ENCODE measurements at places on chromosomes 16 and 17. TPM values are rescaled to one million over a fixed set of nuclear protein-coding genes. Genes with fewer than 3 reads are reported as not detected.

DNA sequence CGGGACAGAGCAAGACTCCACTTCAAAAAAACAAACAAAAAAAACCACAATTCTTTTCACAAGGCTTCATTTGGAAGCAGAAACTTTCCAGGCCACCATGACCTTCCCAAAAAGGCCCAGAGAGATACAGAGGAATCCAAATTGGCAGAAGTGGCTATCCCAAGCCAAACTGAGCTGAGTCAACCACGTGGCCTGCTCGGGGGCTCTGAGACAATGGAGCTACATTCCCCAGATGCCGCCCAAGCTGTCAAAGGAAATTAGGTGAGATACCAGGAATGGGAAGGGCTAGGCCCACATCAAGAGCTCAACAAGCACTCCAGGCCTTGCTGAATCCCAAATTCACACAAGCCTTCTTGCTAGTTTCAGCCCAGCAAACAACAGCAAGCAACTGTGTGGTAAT, 5.7 kb upstream of the EXOSC6 start:
- peaks cover 60% of the 10 kb centered on the region for H3K36me3 ChIP-seq
- no peak for DNase-seq
- no peaks in the 10 kb centered on the region for H3K27me3 ChIP-seq
- no peaks in the 10 kb centered on the region for H3K4me1 ChIP-seq
- H3K27ac ChIP-seq = no peak overlapping the region
- no peak overlapping the region for H3K4me3 ChIP-seq

- no peaks in the 10 kb centered on the region for H3K27me3 ChIP-seq
- no peaks in the 10 kb centered on the region for H3K36me3 ChIP-seq
- H3K4me1 ChIP-seq = no peaks in the 10 kb centered on the region
These were observed 14.0 kb upstream of the CYB5B start for GRCh38 chr16:69410219-69410990.

DNA sequence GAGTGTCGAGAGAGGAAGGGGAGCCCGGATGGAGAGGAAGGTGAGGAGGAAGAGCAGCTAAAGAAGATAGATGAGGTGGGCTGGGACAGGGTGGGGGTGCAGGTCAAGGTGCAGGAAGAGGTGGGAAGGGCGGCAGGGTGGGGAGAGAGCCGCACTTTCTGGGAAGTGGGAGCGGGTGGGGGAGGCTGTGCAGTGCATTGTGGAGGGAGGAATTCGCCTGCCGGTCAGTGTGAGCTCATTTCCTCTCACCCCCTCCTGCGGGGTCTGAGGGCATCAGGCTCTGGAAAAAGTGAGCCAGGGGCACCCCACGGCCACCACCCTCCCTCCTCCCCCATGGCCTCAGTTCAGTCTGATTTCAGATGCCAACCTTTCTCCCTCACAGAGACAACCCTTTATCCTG, 2.5 kb upstream of the ARHGAP23 start:
- no peak overlapping the region for H3K27ac ChIP-seq
- peaks cover 16% of the 10 kb centered on the region for H3K27me3 ChIP-seq
- H3K4me1 ChIP-seq = peaks cover 9% of the 10 kb centered on the region
- H3K36me3 ChIP-seq = no peaks in the 10 kb centered on the region

- H3K27ac ChIP-seq = no peak overlapping the region
- H3K36me3 ChIP-seq = no peaks in the 10 kb centered on the region
- H3K27me3 ChIP-seq = no peaks in the 10 kb centered on the region
These were observed 8.3 kb downstream of the WSCD1 start for GRCh38 chr17:6078458-6078871.

DNA sequence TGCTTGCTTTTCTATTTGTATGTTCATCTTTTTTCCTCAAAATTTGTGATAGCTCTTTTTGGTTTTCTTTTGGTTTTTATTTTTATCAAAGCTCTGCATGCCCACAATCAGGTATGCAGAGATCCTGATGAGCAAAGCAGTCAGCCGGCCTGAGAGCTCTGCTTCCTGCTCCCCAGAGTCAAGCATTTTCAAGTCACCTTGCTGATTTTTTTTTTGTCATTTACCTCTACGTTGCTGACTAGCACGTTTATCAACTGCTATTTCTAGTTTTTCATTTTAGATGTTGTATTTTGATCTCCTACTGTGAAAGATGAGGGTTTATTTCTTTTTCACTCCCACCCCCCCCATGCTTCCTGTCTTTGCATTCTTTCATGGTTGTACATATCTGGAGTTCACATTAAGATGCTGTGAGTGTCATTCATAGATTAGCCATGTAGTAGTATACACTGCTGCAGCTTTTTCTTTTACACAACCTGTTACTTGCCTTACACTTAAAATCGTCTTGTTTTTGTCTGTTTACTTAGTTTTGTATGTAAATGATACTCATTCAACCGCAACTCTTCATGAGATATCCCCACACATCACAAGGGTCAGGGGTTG, 196.2 kb downstream of the LGALS9B start:
- peak; percentile 41 for DNase-seq
- H3K4me1 ChIP-seq = peaks cover 92% of the 10 kb centered on the region
- H3K36me3 ChIP-seq = no peaks in the 10 kb centered on the region
- no peak overlapping the region for H3K27ac ChIP-seq
- H3K4me3 ChIP-seq = no peak overlapping the region

- H3K27me3 ChIP-seq = no peaks in the 10 kb centered on the region
- H3K4me1 ChIP-seq = no peaks in the 10 kb centered on the region
- DNase-seq = no peak
- no peak overlapping the region for H3K4me3 ChIP-seq
- H3K27ac ChIP-seq = no peak overlapping the region
- no peaks in the 10 kb centered on the region for H3K36me3 ChIP-seq
These were observed 12.6 kb upstream of the CA10 start for GRCh38 chr17:52170963-52171572.

GRCh38 chr17:70166615-70167014, 2.7 kb upstream of the KCNJ2 start:
- no peak overlapping the region for H3K27ac ChIP-seq
- H3K4me1 ChIP-seq = peaks cover 11% of the 10 kb centered on the region
- H3K36me3 ChIP-seq = no peaks in the 10 kb centered on the region

- no peaks in the 10 kb centered on the region for H3K36me3 ChIP-seq
- peaks cover 41% of the 10 kb centered on the region for H3K4me1 ChIP-seq
- no peak overlapping the region for H3K27ac ChIP-seq
- H3K27me3 ChIP-seq = peaks cover 78% of the 10 kb centered on the region
These were observed 3.4 kb upstream of the HOXB5 start for GRCh38 chr17:48596735-48597527.

GRCh38 chr17:44749076-44749979, 9.5 kb upstream of the ADAM11 start:
- H3K27me3 ChIP-seq = no peaks in the 10 kb centered on the region
- no peak overlapping the region for H3K4me3 ChIP-seq
- H3K4me1 ChIP-seq = no peaks in the 10 kb centered on the region
- no peak overlapping the region for H3K27ac ChIP-seq

- no peaks in the 10 kb centered on the region for H3K27me3 ChIP-seq
- no peaks in the 10 kb centered on the region for H3K36me3 ChIP-seq
- DNase-seq = peak; percentile 6
- H3K4me1 ChIP-seq = no peaks in the 10 kb centered on the region
- H3K4me3 ChIP-seq = no peak overlapping the region
These were observed 22.5 kb upstream of the CMTR2 start for GRCh38 chr16:71311553-71312158.

GRCh38 chr17:64739316-64740058, 77.4 kb upstream of the SMURF2 start:
- H3K4me3 ChIP-seq = no peak overlapping the region
- no peak overlapping the region for H3K27ac ChIP-seq
- H3K4me1 ChIP-seq = peaks cover 12% of the 10 kb centered on the region
- H3K36me3 ChIP-seq = no peaks in the 10 kb centered on the region
- H3K27me3 ChIP-seq = no peaks in the 10 kb centered on the region

- H3K4me1 ChIP-seq = no peaks in the 10 kb centered on the region
- H3K4me3 ChIP-seq = no peak overlapping the region
- H3K27me3 ChIP-seq = no peaks in the 10 kb centered on the region
- no peaks in the 10 kb centered on the region for H3K36me3 ChIP-seq
These were observed 24.8 kb downstream of the RPGRIP1L start for GRCh38 chr16:53678756-53679343.

DNA sequence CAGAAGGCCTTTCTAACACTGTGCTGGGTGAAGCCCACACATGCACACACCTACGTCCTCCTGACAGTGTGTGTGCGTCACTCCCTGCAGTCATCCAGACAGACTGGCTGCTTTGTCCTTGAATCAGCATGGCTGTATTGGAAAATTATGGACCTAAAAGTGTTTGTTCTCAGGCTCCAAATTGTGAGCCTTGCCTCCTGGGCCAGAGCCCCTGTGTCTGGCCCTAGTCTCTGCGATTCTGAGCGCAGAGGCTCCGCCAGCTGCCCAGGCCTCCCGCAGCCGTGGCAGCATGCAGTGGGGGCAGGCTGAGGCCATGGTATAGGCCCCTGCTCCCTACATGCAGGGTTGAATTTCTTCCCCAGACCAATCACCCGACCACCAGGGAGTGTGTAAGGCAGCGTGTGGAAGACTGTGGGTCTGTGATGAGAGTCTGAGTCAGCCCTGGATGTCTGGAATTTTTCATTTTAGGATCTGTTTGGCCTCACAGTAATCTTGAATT, 166.9 kb downstream of the LGALS9B start:
- H3K4me1 ChIP-seq = no peaks in the 10 kb centered on the region
- no peak overlapping the region for H3K4me3 ChIP-seq
- H3K27ac ChIP-seq = no peak overlapping the region
- no peaks in the 10 kb centered on the region for H3K36me3 ChIP-seq

DNA sequence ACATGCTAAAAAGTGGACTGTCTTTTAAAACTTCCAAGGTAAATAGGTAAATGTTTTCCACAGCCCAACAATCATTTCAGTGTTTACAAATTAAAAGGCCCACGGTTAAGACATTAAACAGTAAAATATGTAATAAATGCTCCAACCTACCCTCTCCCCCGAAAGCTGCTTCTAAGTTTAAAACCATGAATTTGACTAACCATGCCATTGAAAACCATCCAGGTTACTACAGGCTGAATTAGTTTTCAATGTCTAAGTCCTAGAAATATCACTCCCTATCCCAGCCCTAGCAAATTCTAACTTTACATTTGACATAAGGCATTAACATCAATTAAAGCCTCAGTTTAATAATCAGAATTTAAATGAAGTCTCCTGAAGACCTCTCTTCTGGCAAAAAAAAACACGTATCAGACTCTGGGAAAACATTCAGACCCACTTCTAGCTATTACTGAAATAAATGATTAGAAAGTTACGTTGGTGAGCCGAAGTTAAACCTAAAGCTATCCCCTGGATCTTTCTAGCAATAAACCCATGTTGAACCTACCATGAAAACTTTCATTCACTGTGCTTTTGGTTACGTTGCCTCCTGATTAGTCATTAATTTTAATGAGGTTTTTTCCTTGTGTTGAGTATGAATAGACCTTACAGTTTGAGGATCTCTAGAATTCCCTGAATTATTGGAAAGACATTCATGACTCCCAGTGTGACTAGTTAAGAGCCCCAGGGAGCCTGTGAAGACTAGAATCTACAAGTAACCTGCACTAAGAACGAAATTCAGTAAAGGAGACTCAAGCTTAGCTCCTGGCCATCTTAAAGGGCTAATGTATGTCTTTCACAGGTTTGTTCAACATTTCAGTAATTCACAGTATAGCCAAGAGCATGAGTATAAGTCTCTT, 1.7 kb upstream of the POLG2 start:
- DNase-seq = no peak
- no peak overlapping the region for H3K27ac ChIP-seq
- peaks cover 75% of the 10 kb centered on the region for H3K4me1 ChIP-seq
- no peak overlapping the region for H3K4me3 ChIP-seq

DNA sequence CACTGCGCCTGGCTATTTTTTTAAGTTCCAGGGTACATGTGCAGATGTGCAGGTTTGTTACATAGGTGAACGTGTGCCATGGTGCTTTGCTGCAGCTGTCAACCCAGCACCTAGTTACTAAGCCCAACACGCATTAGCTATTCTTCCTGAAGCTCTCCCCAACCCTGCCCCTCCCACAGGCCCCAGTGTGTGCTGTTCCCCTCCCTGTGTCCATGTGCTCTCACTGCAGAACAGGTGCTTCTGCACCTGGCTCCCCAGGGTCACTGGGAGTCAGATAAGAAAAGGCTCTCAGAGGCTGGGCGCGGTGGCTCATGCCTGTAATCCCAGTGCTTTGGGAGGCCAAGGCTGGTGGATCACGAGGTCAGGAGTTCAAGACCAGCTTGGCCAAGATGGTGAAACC, 6.2 kb downstream of the HASPIN start:
- H3K36me3 ChIP-seq = no peaks in the 10 kb centered on the region
- no peak overlapping the region for H3K27ac ChIP-seq
- no peaks in the 10 kb centered on the region for H3K4me1 ChIP-seq
- no peak overlapping the region for H3K4me3 ChIP-seq

DNA sequence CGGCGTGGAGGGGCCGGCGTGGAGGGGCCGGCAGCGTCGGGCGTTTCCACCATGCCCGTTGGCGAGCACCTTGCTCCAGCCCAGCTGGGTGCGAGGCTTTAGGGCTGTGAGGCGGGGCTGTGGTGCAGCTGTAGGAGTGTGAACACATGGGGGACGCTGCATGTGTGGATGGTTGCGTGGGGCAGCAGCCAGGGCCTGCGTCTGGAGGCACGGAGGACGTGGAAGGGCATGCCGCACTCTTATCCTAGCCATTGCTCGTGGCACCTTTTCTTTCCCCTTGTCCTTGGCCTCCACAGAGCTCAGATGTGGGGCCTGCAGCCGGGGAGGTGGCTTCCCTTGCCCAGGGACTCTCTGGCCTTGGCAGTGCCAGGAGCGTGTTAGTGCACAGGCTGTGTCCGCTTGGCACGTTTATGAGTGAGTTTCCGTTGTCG, 47.8 kb downstream of the PDPK1 start:
- no peaks in the 10 kb centered on the region for H3K27me3 ChIP-seq
- H3K27ac ChIP-seq = no peak overlapping the region
- H3K4me1 ChIP-seq = no peaks in the 10 kb centered on the region
- H3K4me3 ChIP-seq = no peak overlapping the region

- H3K4me3 ChIP-seq = no peak overlapping the region
- H3K36me3 ChIP-seq = no peaks in the 10 kb centered on the region
- DNase-seq = no peak
These were observed 22.3 kb downstream of the RPGRIP1L start for GRCh38 chr16:53681354-53681753.

DNA sequence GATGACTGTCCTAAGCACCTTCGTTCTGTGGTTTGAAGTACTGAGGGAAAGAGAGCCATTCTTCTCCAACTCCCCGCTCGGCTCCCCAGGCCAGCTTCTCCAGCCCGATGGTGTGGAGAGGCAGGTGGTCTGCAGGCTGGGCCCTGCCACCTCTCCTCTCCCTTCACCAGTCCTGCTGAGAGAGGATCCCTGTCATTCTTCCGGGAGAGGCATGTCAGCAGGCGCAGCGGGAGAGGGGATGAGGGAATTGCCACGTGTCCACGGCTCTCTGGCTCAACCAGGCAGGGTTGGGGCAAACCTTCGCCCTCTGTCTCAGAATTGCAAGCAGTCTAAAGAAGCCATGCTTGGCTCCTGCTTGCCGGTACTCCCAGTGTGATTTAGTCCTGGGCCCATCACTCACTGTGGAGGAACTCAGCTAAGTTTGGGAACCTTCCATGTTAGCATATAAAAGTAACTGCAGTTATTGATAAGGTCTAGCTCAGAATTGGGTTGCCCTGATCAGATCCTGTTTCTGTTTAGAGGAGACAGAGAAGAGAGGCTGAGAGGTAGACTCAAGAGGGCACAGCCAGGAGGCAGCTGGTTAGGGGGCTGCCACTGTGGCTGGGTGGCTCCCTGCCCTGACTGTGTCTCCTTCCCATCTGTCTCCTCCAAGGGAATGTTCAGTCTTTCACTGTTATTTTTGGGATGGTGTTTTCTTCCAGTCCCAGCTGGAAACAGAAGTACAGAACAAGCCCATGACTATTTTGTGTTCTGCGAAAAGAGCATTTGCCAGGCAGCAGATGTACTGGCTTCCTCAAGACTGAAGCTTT, 17.4 kb downstream of the HS3ST3B1 start:
- H3K4me3 ChIP-seq = no peak overlapping the region
- H3K36me3 ChIP-seq = no peaks in the 10 kb centered on the region
- H3K4me1 ChIP-seq = peaks cover 53% of the 10 kb centered on the region

KRT33B gene
- not detected for total RNA-seq

NQO1 gene
- 16.0 TPM for total RNA-seq

GJC1 gene
- total RNA-seq = 10.2 TPM

UTS2R gene
- total RNA-seq = not detected

NOL11 gene
- 106 TPM for total RNA-seq

PLD6 gene
- total RNA-seq = 28.4 TPM
